Activated CD4-positive, alpha-beta T cell treated with anti-CD3 and anti-CD28 coated beads for 48 hours (primary cell): ENCODE measurements at places on chromosomes 6 and 20.

DNA sequence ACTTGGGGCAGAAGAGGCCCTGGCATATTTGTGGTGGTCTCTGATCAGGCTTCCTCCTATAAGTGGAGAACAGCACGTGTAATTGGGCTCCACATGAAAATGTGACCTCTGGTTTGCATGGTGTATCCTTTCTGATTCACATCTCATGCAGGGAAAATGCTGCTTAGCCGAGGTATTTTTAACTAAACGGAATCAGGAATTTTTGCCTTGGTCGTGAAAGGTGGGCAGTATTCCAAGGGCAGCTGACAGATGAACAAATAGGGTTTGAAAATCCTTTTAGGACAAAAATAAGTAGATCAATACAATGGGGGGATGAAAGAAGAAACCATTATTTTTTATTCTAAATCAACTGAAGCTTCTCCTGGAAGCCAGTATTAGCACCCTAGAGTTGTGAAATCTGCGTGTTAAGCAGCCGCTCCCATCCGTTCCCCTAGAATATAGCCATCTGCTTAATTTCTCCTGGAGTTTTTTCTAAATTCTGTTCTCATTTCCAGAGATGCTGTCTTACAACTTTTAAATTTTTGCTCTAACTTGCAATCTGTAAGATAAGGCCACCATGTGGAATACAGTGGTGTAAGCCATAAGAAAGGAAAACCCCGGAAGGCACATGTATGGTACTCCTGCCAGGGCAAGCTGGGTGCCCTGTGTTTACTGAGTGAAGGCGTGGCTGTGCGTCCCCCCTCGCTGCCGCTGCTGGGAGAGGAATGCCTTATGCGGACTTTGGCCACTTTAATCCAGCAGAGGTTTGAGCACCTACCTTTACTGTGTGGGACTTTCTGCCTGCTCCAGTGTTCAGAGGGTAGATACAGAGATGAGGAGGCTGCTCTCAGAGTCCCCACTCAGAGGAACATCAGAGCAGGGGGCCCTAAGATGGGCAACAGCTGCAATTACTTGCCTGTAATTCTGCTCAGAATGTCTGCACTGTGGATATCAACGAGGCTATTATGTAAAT, 52.4 kb downstream of the SYNJ2 start:
- no peak for DNase-seq

GRCh38 chr6:162613310-162613709, 114.3 kb downstream of the PRKN start:
- no peak for DNase-seq

- DNase-seq: peak; percentile 57
These were observed 20.3 kb downstream of the CST4 start for GRCh38 chr20:23668477-23668951.

DNA sequence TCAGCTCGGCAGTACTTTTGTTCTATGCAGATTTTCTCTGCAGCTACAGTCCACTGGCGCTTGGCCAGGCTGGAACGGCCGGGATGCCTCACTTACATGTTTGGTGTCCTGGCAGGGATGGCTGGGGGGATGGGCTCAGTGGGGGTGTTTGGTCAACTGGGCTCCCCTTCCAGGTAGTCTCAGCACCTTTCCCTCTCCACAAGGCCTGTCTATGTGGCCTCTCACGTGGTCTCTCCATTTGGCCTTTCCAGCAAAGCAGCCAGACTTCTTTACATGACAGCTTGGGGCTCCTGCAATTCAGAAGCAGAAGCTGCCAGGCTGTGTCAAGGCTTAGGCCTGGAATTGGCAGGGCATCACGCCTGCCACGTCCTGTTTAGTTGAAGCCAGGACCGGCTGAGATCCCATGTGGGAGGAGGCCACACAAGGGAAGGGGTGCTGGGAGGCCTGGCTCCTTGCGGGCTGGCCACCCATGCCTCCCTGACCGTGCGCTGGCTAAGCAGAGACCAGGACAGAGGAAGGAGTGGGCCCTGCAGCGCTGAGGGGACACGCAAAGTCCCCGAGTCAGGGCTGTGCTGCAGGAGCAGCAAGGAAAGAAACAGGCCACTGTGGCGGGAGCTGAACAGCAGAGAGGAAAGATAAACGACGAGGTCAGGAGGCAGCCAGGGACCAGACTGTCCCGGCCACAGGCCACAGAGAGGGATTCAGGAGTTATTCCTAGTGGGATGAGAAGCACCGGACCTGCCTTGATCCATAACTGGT, 38.9 kb downstream of the MGME1 start:
- DNase-seq: no peak

DNA sequence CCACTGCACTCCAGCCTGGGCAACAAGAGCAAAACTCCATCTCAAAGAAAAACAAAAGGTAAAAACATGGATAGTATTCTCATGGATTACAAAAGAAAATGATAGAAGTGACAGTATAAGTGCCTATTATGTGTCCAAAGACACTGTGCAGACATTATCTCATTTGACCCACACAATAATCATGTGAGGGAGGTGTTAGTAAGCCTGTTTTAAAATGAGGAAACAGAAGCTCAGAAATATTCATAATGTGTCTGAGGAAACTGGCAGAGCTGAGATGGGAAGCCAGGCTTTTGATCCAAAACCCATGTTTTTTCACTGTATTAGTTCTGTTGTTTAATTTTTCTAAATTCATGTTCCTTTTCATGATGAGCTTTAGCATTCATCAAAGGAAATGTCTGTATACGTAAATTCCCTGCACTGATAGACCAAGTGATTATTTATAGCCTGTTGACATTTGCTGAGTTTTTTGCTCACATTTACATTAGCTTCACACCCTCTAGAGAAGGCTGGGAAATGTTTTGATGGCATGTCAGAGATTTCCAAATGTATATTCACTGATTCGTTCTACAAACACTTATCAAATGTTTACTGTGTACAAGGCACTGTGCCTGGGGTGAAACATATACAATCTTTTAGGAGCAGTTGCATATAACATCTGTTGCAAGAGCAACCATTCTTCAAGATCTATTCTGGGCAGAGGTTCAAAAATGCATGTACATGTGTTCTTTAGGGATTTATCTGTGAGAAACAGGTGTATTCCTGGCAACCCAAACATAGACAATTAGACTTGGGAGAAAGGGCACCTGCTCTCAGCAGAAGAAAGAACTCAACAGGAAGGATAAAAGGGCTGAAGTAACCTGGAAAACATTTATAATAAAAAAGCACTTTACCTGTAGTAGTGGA, 331.5 kb downstream of the SAMD5 start:
- DNase-seq: no peak

GRCh38 chr6:47180633-47181032, 129.1 kb downstream of the TNFRSF21 start:
- DNase-seq: no peak

GRCh38 chr6:160115421-160115820, 6.2 kb upstream of the SLC22A1 start:
- no peak for DNase-seq

DNA sequence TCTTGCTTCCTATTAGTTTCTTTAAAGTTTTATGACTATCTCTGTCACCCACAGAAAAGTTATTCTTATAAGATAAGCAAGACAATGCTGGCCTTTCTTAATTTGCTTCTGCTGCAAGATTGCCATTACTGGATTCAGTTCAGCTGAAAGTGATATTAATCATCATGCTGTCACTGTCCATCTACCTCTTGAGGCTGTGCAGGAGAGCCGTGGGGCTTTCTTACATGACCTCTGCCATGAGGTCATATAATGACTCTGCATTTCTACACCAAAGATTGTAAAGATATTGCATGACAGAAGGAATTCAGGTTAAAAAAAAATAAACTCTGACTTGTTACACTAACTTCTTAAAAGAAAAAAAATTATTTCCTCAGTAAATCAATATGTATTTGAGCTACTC, 106.9 kb downstream of the TRDN start:
- no peak for DNase-seq

DNA sequence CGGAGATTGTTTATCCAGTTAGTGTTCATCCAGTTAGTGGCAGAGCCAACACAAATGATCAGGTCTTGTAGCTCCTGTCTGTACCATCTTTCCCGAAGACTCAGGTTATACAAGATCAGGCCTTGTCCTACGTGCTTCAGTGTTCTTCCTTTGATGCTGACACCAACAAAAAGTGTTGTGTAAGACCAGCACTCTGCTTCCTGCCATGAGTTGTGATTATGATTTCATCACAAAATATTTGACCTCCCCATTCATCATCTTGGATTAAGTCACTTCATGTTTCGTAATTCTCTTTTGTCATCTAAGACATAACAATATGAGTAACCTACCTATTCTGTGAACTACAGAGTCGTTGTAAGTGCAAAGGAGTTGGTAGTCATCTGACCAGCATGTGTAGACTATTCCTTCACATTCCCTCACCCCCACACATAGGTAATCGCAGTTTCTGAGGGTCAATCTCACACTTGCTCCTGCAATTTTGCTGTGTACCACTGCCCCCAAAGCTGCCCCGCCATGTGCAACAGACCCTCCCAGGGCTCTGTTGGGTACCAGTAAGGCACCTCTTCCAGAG, 135.6 kb upstream of the SLC22A23 start:
- DNase-seq: no peak

DNA sequence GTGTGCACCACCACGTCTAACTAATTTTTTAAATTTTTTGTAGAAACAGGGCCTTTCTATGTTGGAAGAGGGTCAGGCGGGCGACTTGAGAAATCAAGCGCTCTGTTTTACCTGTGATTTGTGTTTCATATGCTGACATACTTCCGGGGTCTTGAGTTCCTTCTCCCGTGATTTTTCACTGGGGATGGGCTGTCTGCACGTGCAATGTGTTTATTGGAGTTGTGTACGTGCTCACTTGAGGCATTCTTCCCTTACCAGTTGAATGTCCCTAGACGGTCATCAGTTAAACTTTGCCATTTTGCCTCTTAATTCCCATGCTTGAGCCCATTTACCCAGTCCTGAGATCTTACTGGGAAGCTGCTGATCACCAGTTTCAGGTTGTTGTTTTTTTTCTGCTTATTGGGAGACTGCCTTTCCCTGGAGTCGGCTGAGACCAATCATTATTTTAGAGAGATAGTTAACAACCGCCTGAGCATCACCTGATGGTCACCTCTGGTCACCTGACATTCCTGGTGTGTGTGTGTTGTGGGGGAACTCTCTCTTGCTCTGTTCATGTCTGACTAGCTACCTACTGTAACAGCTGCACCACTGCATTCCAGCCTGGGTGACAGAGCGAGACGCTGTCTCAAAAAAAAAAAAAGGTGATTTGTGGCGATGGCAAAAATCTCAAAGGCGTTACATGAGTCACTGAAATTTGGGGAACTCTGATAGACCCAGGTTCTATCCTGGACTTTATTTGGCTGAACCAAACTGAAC, 34.8 kb upstream of the NCOA3 start:
- DNase-seq: no peak

GRCh38 chr6:152499931-152500330, 137.2 kb downstream of the SYNE1 start:
- DNase-seq: no peak

DNA sequence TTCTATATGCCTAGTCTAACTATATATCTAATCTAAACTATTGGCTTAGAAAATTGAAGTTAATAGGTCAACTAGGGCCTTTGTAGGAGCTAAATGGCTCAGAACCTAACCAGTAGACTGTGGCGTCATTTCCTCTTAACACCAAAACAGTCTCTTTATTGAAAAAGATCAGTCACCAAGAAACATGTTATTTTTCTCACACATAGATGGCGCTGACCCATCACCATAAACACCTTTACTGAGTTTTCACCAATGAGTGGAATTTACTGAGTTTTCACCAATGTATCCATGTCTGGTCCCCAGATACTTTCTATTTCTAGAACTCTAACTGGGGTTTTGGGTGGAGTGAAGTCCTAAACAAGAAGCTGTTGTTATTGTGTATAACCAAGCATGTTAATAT, 636.0 kb downstream of the BCKDHB start:
- DNase-seq: no peak

DNA sequence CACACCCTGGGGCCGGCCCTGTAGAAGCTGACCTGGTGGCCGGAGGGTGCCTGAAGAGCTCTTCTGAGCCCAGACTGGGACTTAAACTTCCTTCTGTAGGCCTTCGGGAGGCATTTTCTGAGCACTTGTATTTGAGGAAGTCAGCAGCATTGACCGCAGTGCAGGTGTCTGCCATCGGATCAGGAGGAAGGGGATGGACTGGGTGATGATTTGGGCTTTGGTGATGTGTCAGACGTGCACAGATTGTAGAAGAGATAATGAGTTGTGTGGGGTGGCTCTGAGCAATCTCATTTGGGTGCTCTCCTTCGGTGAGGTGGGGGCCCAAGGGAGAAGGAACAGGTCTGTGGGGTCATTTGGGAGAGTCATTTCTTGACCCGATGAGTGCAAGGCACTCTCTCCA, 150.9 kb downstream of the ARID1B start:
- peak; percentile 18 for DNase-seq

GRCh38 chr20:37581246-37581645, 53.6 kb upstream of the BLCAP start:
- no peak for DNase-seq

DNA sequence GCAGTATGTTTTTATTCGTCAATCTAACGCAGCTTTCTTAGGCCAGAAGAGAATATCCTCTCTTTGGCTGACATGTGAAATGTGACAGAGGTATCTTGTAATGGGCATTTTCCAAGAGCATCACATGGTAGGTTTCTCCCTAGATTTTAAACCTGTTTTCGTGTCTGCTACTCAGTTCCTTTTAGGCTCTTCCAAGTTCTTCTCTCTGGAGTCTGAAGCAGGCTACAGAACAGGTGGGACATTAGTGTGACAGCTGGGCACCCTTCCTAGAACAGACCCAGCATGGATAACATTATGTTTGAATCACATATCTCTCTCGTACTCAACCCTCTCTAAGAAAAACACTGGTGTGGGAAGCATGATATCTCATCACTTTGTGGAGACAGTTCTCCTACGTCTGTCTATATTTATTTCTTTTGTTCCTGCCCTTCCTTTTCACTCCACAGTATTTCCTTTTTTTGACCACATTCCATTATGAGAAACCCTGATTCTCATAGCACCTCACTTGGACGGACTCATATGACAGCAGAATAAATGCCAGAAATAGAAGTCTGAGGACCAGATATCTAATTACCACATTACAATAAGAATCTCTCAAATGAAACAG, 263.4 kb downstream of the NKAIN2 start:
- DNase-seq: no peak

DNA sequence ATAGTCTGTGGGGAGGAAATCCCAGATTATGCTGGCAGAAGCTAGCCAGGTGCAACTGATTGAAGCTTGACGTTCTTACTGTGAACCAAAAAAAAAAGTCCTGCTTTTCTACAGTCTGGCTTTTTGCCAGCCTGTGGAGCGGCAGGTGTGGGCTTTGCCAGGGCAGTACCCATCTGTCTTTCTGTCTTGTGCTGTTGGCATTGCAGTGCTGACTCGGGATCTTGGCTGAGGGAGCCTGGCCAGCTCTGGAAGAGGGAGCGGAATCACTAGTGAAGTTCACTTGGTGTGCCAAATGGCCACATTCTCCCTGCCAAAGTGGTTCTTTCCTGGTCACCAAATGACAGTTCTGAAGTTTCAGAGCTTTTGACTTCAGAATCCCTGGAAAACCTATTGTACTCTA, 5.0 kb downstream of the KIF3B start:
- no peak for DNase-seq

GRCh38 chr6:13698715-13699114, 12.9 kb downstream of the RANBP9 start:
- DNase-seq: no peak

- peak; percentile 83 for DNase-seq
These were observed 77.7 kb upstream of the CLDN20 start for GRCh38 chr6:155186052-155186658.
